ENCODE measurements at places on chromosomes 7 and 10. TPM values are rescaled to one million over a fixed set of nuclear protein-coding genes. Genes with fewer than 3 reads are reported as not detected.
A peak's percentile ranks its signal among the peaks of the same experiment; 100 is the strongest.

The NCF1 gene
- not detected for total RNA-seq

The CLRN3 gene
- not detected for total RNA-seq

The SNCG gene
- total RNA-seq: 4.2 TPM

The GIMAP1 gene
- not detected for total RNA-seq

The DUSP5 gene
- total RNA-seq: 61.0 TPM

The ABCB4 gene
- not detected for total RNA-seq

The PBLD gene
- total RNA-seq: 5.6 TPM

GRCh38 chr7:156703773-156704482, 63.4 kb downstream of the RNF32 start:
- no peak overlapping the region for H3K27ac ChIP-seq
- peaks cover 21% of the 10 kb centered on the region for H3K36me3 ChIP-seq
- H3K4me3 ChIP-seq: no peak overlapping the region
- H3K4me1 ChIP-seq: peaks cover 13% of the 10 kb centered on the region

DNA sequence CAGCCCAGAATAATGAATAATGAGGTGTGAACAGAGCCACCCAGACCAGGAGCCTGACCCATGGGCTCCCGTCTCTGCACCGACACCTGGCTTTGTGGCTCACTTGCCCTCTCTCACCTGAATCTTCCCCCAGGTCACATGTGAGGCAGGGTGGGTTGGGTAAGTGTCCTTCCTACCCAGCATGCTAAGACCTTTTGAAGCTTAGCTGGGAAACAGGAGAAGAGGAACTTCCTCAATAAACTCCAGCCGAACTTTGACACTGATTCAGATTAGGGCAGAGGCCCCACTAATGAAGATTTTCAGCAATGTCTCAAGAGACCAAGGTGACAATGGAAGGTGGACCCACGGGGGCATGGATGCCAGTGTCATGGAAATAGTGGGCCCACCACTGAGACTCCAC, 46.6 kb upstream of the AQP1 start:
- no peaks in the 10 kb centered on the region for H3K4me1 ChIP-seq
- DNase-seq: no peak
- H3K27me3 ChIP-seq: no peaks in the 10 kb centered on the region
- H3K27ac ChIP-seq: no peak overlapping the region
- no peak overlapping the region for H3K4me3 ChIP-seq

DNA sequence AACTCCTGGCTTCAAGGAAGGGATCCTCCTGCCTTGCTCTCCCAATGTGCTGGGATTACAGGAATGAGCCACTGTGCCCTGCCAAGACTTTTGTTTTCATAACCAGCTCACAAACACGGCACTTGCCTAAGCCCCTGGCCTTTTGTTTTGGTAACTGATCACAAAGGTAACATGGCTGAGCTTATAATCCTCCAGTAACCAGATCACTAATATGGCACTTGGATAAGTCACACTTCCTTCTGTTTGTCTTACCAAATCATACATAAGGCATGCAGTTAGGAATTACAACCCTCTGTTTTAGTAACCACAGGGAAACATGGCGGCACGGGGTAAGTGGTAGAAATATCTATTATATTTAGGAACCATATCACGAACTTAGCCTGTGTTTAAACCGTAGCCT, 577.1 kb downstream of the CALN1 start:
- no peaks in the 10 kb centered on the region for H3K4me1 ChIP-seq
- no peak overlapping the region for H3K4me3 ChIP-seq
- DNase-seq: no peak
- no peak overlapping the region for H3K27ac ChIP-seq
- H3K36me3 ChIP-seq: peaks cover 6% of the 10 kb centered on the region

GRCh38 chr7:2864204-2864985, 20.3 kb upstream of the GNA12 start:
- peak; percentile 46 for DNase-seq
- H3K36me3 ChIP-seq: no peaks in the 10 kb centered on the region

GRCh38 chr7:151412318-151412717, 2.5 kb upstream of the WDR86 start:
- H3K4me3 ChIP-seq: no peak overlapping the region
- DNase-seq: no peak
- H3K36me3 ChIP-seq: no peaks in the 10 kb centered on the region
- H3K4me1 ChIP-seq: peaks cover 6% of the 10 kb centered on the region
- no peak overlapping the region for H3K27ac ChIP-seq

DNA sequence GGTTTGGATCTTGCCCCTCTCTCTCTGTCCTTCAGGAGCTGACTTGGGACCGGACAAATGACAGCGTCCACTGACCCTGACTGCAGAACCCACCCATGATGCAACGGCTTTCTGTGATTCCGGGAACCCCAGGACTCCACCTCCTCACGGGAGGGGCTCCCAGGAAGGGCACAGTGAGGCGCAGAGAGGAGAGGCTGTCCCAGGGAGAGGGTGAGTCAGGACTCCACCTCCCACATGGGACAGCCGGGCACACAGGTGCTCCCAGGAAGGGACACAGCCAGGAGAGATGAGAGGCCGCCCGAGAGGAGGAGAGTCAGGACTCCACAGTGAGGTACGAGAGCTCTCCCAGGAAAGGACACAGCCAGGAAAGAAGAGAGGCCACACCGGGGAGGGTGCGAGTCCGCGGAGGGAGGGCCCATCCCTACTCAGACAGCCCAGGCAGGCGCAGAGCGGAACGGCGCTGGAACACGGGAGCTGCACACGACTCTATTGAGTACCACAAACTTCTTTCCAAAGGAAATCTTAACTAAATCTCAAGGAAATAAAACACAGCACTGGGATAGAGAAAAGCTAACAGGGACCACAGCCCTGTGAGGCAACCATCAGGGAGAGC, 162.5 kb downstream of the MAD1L1 start:
- peaks cover 5% of the 10 kb centered on the region for H3K36me3 ChIP-seq
- H3K4me1 ChIP-seq: no peaks in the 10 kb centered on the region
- no peak overlapping the region for H3K27ac ChIP-seq
- no peak overlapping the region for H3K4me3 ChIP-seq
- H3K27me3 ChIP-seq: no peaks in the 10 kb centered on the region
- no peak for DNase-seq

- DNase-seq: no peak
- no peak overlapping the region for H3K27ac ChIP-seq
- peaks cover 12% of the 10 kb centered on the region for H3K27me3 ChIP-seq
- H3K4me3 ChIP-seq: no peak overlapping the region
- no peaks in the 10 kb centered on the region for H3K36me3 ChIP-seq
These were observed 366.3 kb upstream of the CHRM2 start for GRCh38 chr7:136502162-136502561.

DNA sequence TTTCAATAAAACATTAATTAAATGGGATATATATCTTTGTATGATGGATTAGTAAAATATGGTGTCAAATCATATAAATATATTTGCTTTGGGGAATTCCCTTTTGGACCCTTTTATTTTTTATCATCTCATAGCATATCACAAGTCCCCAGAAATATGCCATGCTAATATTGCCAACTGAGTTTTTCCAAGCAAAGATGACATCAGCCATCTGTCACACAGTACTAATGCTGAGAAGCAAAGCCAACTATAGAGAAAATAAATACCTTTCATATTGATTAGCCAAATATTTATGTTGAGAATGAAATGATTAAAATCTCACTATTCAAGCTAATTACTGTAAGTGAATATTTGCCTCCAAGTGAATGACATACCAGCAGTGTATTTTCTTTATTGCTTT, 575.3 kb downstream of the ETV1 start:
- no peak for DNase-seq
- no peak overlapping the region for H3K4me3 ChIP-seq

DNA sequence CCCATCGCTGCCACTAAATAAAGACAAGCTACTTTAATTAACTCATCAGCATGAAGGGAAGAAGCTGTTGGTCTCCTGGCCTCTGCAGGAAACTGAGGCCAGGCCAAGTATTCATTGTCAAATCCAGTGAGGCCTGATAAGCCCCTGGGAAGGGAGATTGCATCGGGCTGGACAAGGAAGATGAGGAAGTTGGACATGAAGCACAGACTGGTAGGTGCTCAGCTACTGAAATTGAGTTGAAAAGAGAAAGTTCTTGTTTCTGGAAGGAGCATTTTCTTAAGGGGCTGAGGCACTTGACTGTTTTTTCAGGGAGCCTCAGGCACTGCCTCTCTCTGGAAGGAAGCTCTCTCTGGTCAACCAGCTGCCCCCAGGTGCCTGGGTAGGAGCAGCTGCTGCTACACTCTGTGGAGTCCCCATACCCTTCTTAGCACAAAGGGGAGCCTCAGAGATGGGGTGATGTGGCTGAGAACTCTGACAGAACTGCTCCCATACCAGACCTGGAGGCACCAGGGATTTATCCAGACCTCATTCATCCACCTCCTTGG, 90.3 kb upstream of the IKZF1 start:
- no peak for DNase-seq
- no peak overlapping the region for H3K27ac ChIP-seq
- no peaks in the 10 kb centered on the region for H3K4me1 ChIP-seq
- no peaks in the 10 kb centered on the region for H3K36me3 ChIP-seq

DNA sequence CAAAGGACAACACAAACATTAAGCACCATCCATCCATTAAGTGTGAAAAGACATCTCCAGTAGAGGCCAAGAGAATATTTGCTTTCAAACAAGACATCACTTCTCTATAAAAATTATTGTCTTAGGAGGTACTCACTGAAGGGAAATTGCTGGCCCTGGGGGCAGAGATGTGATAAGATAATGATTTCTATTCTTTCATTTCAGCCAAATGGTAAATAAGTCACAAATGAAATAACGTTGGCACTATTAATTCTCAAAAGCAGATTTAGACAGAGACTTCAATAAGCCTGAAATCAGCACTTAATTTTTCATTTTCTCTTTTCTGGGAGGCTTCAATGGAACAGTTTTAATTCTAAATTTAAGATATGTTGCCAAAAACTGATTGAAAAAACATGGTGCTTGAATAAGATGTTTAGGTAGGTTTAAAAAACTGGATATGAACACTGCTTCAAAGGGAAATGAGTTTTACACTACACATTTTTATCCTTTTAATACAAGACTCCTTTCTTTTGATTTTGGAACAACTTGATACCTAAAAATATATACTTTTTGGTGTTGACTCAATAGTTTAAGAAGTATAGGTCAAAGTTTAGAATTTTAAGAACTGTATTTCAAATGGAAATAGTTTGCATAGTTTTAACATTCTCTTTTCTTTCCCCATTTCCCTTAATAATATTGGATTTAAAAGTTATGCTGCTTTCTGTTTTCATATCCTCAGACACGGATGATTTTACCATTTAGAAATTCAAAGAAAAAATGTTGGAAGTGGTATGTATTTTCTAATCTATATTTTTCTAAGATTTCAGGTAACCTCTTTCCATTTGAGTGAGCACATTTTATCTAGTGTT, 204.0 kb downstream of the AHR start:
- H3K4me1 ChIP-seq: peaks cover 8% of the 10 kb centered on the region
- no peak overlapping the region for H3K27ac ChIP-seq
- DNase-seq: no peak
- no peaks in the 10 kb centered on the region for H3K36me3 ChIP-seq

GRCh38 chr7:146131701-146132100, 15.1 kb downstream of the CNTNAP2 start:
- no peak for DNase-seq
- H3K4me1 ChIP-seq: no peaks in the 10 kb centered on the region
- peaks cover 38% of the 10 kb centered on the region for H3K27me3 ChIP-seq
- no peaks in the 10 kb centered on the region for H3K36me3 ChIP-seq
- no peak overlapping the region for H3K27ac ChIP-seq

DNA sequence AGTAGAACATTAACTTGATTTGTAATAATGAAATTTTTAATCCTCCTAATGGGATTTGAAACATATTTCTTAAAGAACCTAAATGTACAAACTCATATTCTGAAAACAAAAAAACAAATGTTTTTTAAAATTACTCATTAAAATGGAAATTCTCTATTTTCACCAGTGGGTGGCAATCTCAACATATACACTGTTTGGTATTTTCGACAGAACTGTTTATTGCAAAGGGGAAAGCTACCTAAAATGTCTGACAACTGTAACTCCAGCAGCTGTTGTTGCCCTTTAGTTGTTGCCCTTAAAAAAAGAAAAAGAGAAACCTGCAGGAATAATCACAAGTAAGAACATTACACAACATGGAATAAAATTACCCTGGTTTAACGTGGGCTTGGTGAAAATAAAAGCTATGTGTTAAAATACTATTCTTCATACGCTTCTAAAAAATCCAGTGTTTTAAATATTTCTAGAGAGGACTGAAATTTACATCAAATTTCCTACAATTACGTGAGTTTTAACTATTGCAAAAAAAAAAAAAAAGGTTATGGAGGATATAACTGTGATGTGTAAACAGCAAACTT, 54.5 kb downstream of the COL1A2 start:
- peak; percentile 47 for DNase-seq
- H3K4me1 ChIP-seq: no peaks in the 10 kb centered on the region
- peaks cover 15% of the 10 kb centered on the region for H3K27me3 ChIP-seq
- no peaks in the 10 kb centered on the region for H3K36me3 ChIP-seq

- H3K27ac ChIP-seq: no peak overlapping the region
- peaks cover 20% of the 10 kb centered on the region for H3K4me1 ChIP-seq
- no peak overlapping the region for H3K4me3 ChIP-seq
These were observed 122.1 kb upstream of the BTBD16 start for GRCh38 chr10:122148876-122149560.

DNA sequence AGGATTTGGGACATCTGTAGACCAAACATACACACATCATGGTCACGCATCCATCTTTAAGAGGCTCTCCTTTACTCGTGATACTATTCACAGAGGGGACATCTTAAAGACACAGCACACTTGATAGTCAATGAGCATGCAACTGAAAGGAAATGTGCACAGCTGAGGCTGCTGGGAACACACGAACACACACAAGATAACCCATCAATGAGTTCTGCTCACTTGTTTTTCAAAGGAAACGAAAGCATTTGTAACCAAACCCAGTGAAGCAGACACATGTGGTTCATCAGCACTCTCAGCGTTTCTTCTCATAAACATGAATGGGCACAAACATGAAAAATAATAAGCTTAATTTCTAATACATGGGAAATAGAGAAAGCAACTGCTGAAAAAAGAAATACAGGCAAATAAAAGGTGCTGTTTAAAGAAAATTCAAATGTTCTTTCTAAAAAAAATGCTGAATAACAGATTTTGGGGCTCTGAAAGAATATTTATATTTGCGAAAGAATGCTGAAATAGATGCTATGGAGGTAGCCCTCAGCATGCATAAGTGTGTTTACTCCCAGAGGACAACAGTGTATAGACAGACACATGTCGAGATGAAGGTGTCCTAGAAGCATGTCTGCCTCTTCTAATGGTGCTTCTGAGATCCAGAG, 59.7 kb upstream of the LAMB4 start:
- H3K4me3 ChIP-seq: no peak overlapping the region
- no peak for DNase-seq
- H3K27ac ChIP-seq: no peak overlapping the region
- no peaks in the 10 kb centered on the region for H3K4me1 ChIP-seq
- peaks cover 6% of the 10 kb centered on the region for H3K36me3 ChIP-seq
